ENCODE measurements at places on chromosomes 2 and 18.

DNA sequence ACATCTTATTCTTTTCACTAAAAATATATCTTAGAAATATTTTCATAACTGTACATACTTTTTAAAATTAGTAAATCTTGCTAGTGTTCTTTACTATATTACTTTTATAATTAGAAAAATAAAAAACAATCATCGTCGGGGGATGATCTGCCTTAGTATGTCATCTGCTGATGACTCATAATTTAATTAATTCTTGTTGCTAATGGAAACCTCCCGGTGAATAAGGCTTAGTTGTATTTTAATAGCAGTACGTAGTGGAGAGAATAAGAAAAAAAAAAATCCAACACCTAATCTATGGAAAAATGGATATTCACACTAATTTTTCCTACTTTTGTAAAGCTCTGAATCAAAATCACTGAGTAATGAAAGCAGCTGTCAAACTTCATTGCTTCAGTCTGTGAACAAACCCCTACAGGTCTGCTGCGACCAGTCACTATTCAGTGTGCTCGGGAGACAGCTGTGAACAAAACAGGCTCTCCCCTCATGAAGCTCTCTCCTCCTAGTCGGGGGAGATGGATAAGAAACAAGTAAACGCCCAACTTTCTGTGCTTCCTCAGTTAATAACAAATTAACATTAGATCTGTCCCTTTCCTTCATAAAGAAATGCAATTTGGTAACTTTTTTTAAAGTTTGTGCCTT lies 97.4 kb upstream of the UPP2 start:
- DNase-seq: peak; percentile 41

- peak; percentile 85 for DNase-seq
These were observed 80.2 kb downstream of the ASAP2 start for GRCh38 chr2:9286554-9287399.

- DNase-seq: no peak
These were observed 65.6 kb upstream of the COPS8 start for GRCh38 chr2:237020090-237020489.

- no peak for DNase-seq
These were observed 29.5 kb upstream of the ME2 start for GRCh38 chr18:50849419-50849821.

DNA sequence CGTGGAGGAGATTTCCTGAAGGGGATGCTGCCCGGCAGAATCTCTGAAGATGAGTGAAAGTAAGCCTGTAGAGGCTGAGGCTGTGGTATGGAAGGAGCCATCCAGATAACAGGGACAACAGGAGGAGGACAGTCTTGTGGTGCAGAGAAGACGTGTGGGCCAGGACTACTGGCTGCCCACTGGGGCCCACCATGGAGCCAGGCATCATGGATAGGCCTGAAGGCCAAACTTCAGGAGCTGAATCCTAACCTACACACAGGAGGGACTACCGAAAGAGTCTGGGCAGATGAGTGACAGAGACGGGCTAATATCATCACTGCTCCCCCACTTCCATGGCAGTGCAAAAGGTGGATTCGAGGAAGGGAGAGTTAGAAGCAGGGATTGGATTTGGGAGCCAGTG lies 131.3 kb upstream of the DAPL1 start:
- no peak for DNase-seq

GRCh38 chr2:227614246-227614645 lies 394 bp downstream of the SCYGR3 start:
- DNase-seq: no peak

- DNase-seq: peak; percentile 80
These were observed 18.5 kb upstream of the RBBP8 start for GRCh38 chr18:22914633-22915032.

- peak; percentile 58 for DNase-seq
These were observed 124.2 kb upstream of the ITGB6 start for GRCh38 chr2:160324161-160324800.

DNA sequence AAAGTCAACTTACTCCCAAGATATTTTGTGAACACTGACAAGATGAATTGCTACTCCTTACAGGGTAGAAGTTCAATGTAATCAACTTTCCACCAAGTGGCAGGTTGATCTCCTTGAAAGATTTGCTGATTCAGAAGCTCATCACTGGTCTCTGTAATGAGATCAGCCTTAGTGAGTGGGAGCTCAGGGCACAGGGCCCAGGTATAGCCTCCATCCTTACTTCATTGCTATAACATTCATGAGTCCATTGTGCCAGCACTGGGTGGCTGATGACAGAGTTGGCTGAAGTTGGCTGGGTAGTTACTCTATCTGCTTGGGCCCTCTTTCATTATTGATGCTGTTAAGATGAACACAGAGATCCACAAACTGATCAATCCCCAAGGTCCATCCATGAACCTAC lies 379.0 kb downstream of the IRS1 start:
- DNase-seq: peak; percentile 45

GRCh38 chr2:176423819-176424218 lies 154.6 kb downstream of the MTX2 start:
- no peak for DNase-seq

DNA sequence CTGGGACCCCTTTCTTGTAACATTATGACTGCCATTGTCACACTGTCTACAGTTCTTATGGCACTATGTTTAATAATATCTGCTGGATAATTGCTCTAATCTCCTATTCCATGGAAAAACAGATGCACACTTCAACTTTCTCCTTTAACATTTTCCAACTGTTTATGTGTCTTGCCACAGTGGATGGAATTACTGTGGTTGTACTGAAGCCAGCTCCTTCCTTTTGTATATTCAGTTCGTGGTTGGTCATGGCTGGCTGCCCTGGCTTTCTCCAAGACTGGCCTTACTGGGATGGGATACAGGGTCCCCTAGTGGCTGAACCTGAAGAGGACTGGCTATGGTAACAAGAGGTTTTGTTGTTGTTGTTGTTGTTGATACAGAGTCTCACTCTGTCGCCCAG lies 113.9 kb downstream of the SS18 start:
- DNase-seq: peak; percentile 7

GRCh38 chr2:168948621-168949212 lies 47.6 kb downstream of the G6PC2 start:
- DNase-seq: peak; percentile 30

GRCh38 chr18:25516121-25516520 lies 164.2 kb upstream of the ZNF521 start:
- DNase-seq: no peak

- DNase-seq: no peak
These were observed 1.7 kb downstream of the L3MBTL4 start for GRCh38 chr18:6412933-6413472.

GRCh38 chr2:118847762-118848172 lies 319 bp upstream of the EN1 start:
- no peak for DNase-seq

- DNase-seq: peak; percentile 65
These were observed 27.5 kb upstream of the MARCHF7 start for GRCh38 chr2:159684796-159685195.

GRCh38 chr2:223598994-223599639 lies 3.0 kb downstream of the SCG2 start:
- peak; percentile 42 for DNase-seq

DNA sequence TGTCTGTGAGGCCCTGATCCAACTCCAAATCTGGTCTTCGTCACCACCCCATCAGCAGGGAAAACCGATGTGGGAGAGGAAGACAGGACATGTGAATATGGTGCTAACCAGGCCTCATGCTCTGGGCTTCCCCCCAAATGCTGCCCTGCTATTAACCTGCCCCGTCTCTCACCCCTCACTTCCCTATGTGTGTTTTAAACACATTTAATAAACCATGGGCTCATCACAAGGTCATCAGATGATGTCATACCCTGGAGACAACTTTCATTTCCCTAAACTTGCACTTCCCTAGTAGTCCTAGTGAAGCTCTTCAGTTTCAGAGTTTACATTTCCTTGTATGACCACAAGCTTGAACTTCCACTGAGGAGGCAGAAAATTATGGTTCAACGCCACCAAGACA lies 49.9 kb downstream of the CD8B2 start:
- DNase-seq: no peak
